Progenitor cell of endocrine pancreas (in vitro differentiated cells): ENCODE measurements at places on chromosomes 1 and 21.

DNA sequence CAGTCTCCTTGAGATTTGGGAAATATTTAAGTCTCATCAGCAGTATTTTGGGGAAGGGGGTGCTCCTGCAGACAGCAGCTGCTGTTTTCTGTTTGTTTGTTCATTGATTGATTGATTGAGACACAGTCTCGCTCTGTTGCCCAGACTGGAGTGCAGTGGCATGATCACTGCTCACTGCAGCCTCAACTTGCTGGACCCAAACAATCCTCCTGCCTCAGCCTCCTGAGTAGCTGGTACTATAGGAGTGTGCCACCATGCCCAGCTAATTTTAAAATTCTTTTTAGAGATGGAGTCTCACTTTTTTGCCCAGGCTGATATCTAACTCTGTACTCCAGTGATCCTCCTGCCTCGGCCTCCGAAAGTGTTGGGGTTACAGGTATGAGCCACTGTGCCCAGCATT lies 18.2 kb downstream of the UCK2 start:
- no peaks in the 10 kb centered on the region for H3K27me3 ChIP-seq
- no peak for DNase-seq
- H3K4me3 ChIP-seq = no peak overlapping the region
- peaks cover 2% of the 10 kb centered on the region for H3K36me3 ChIP-seq
- H3K27ac ChIP-seq = no peak overlapping the region

- H3K4me3 ChIP-seq = no peak overlapping the region
- no peaks in the 10 kb centered on the region for H3K36me3 ChIP-seq
- DNase-seq = no peak
- H3K27me3 ChIP-seq = peaks cover 27% of the 10 kb centered on the region
- no peak overlapping the region for H3K27ac ChIP-seq
Observed at GRCh38 chr21:45549626-45550463, 7.6 kb upstream of the SLC19A1 start.

DNA sequence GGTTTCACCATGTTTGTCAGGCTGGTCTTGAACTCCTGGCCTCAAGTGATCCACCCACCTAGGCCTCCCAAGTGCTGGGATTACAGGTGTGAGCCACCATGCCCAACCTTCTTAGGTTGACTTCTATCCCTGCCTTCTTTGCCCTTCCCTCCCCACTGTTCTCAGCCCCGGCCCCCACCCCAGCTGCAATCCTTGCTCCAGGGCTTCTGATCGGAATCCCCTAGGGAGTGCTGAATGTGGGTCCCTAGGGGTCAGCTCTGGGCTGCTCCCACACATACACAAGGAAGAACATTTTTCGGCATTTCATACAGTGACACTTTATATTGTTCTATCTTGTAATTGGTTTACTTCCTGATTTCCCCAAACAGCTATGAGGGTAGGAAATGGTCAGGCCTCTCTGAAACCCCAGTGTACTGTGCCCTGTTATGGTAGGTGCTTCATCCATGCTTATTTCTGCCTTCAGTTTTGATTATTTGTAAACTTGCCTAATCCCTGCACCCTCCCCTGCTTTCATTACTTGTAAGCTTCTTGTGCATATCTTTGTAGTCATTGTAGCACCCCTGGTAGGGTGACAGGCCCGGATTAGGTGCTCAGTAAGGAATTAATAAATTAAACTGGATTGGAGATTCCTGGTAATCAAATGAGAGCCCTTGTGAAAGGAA lies 5.8 kb upstream of the SRP9 start:
- peaks cover 40% of the 10 kb centered on the region for H3K4me1 ChIP-seq
- no peaks in the 10 kb centered on the region for H3K36me3 ChIP-seq
- H3K27me3 ChIP-seq = no peaks in the 10 kb centered on the region
- H3K4me3 ChIP-seq = no peak overlapping the region
- no peak for DNase-seq

DNA sequence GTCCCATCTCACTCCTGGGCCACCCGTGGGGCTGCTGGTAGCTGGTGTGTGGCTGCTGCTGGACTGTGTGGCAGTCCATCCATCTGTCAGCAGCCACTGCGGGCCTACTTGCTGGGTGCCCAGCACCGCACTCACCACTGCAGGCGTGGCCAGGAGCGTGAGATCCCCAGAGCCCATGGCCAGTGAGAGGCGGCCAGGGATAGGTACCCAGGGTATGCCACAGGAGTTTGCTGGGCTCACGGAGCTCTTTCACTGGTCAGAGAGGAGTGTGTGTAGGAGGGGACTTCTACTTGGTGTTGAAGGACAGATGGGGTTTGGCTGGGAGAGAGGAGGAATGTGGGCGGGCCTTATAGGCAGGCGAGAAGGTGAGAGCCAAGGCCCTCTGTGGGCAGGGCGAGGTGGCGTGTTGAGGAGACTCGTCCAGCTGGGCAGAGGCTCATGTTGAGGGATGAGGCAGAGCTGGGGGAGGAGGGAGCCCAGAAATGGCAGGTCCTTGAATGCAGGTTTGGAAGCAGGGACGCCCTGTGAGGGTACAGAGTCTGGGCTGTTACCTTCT lies 15.0 kb downstream of the QSOX1 start:
- H3K4me3 ChIP-seq = no peak overlapping the region
- no peak for DNase-seq
- H3K27ac ChIP-seq = no peak overlapping the region
- H3K4me1 ChIP-seq = peaks cover 39% of the 10 kb centered on the region
- peaks cover 24% of the 10 kb centered on the region for H3K36me3 ChIP-seq

- H3K4me1 ChIP-seq = peaks cover 15% of the 10 kb centered on the region
- no peaks in the 10 kb centered on the region for H3K36me3 ChIP-seq
- H3K4me3 ChIP-seq = no peak overlapping the region
- peaks cover 30% of the 10 kb centered on the region for H3K27me3 ChIP-seq
Observed at GRCh38 chr1:7536891-7537591, 234.1 kb upstream of the VAMP3 start.

- no peaks in the 10 kb centered on the region for H3K36me3 ChIP-seq
- no peak overlapping the region for H3K4me3 ChIP-seq
- H3K27me3 ChIP-seq = no peaks in the 10 kb centered on the region
Observed at GRCh38 chr1:16053781-16054502, 10.4 kb downstream of the CLCNKB start.

DNA sequence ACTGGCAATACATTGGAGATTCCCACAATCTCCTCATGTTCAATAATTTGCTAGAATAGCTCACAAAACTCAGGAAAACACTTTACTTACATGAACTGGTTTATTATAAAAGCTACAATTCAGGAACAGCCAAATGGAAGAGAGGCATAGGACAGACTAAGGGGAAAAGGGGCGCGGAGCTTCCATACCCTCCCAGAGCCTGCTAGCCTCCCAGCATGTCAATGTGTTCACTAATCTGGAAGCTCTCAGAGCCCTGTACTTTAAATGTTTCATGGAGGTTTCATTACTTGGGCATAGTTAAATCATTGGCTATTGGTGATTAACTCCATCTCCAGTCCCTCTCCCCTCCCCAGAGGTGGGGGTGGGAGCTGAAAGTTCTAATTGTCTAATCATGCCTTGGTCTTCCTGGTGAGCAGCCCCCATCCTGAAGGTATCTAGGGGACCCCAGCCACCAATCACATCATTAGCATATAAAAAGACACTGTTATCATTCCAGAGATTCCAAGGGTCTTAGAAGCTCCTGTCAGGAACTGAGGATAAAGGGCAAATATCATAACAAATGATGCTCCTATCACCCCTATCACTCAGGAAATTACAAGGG lies 10.9 kb upstream of the DMRTB1 start:
- H3K4me3 ChIP-seq = no peak overlapping the region
- no peaks in the 10 kb centered on the region for H3K36me3 ChIP-seq
- no peak for DNase-seq
- peaks cover 20% of the 10 kb centered on the region for H3K27me3 ChIP-seq
- peaks cover 2% of the 10 kb centered on the region for H3K4me1 ChIP-seq
- no peak overlapping the region for H3K27ac ChIP-seq

- H3K27ac ChIP-seq = no peak overlapping the region
- no peak overlapping the region for H3K4me3 ChIP-seq
- H3K27me3 ChIP-seq = peaks cover 44% of the 10 kb centered on the region
Observed at GRCh38 chr1:212674872-212675271, 24.8 kb downstream of the BATF3 start.

DNA sequence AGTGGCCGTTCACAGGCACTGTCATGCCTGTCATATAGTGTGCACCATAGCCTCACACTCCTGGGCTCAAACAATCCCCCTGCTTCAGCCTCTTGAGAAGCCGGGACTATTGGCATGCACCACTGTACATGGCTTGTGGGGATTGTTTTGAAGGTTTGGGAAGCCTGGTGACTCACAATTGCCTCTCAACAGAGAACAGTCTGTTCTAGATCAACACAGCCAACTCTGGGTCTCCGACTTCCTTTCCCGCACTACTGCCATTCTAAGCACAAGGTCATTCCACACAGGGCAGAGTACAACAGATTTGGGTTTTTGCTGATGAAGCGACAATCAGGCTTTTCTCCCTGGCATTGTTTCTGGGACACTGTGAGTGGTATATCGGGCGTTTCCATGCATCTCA lies 15.5 kb upstream of the AHCTF1 start:
- H3K27ac ChIP-seq = no peak overlapping the region
- DNase-seq = no peak
- H3K4me1 ChIP-seq = no peaks in the 10 kb centered on the region
- H3K36me3 ChIP-seq = peaks cover 6% of the 10 kb centered on the region

DNA sequence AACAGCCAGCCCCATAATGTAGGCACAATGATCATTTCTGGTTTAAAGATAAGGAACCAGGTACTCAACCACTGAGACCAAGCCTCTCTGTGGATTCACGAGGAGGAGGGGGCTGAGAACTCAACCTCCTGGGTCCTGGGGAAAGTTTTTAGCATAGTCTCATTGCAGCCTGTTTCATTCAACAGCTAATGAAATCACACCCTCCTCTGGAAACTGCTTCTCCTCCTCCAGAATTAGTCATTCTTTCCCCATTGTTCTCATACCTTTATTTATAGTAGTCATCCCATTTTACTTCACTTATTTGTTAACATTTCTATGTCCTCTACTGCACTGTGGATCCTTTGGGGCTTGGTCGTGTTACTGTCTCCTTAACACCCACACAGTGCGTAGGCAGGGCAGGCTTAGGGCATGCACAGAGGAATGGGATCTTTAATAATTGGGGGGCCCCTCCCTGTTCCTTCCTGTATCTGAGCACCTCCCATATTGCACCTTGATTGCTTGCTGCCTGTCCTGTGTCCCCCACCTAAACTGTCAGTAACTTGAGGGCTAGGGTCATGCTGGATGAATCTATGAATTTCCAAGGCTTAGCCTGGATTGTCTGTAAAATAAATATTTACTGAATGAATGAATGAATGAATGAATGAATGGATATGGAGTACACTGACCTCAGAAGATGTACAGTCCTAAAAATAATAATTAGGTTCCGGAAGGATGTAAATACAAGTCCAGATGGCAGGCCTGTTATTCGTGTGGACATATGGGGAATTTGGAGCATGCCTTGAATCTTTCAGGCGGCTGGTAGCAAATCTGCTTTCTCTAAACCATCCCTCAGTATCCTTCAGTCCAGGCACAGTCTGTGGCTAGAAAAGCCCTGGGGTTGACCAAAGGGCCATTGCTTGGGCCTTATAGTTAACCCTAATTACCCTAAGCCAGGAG lies 153.8 kb upstream of the HMGB4 start:
- no peaks in the 10 kb centered on the region for H3K4me1 ChIP-seq
- H3K27ac ChIP-seq = no peak overlapping the region
- H3K27me3 ChIP-seq = peaks cover 16% of the 10 kb centered on the region
- no peak overlapping the region for H3K4me3 ChIP-seq

GRCh38 chr1:240968864-240969263 lies 356.9 kb upstream of the GREM2 start:
- no peaks in the 10 kb centered on the region for H3K4me1 ChIP-seq
- H3K4me3 ChIP-seq = no peak overlapping the region
- no peak overlapping the region for H3K27ac ChIP-seq
- no peaks in the 10 kb centered on the region for H3K36me3 ChIP-seq
- no peak for DNase-seq

DNA sequence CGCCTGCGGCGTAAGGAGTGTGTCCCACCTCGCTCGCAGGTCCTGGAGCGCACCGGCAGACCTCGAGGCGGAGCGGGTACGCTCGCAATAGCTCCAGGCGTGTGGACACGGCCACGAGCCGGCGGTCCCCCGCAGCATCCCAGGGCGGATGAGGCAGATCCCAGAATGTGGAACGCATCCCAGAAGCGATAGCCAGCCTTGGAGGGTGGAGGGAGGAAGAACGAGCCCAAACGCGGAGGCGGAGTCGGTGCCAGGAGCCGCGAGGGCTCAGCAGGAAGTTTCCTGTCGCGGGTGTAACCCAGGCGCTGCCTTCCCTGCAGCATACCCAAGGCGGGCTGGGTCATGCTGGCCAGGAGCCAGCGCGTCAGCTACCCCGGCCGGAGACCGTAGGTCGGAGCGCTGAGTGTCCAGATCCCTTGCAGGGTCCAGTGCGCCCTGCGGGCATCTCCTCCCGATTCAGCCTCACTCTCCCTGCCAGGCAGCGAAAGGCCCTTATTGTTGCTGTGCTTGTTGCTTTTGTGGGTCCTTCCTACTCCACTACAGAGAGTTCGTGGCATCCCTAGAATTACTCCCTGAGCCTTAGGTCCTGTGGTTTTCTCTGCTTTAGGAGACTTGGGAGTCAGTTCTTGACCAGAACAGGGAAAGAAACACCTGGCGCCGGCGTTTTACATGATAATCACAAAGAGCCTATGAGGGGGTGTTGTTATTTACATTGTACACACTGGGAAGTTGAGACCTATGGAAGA lies 27.7 kb downstream of the STYXL2 start:
- H3K36me3 ChIP-seq = no peaks in the 10 kb centered on the region
- peak; percentile 23 for DNase-seq
- H3K27ac ChIP-seq = peak overlapping the region; percentile 39
- H3K4me3 ChIP-seq = peak overlapping the region; percentile 77
- H3K4me1 ChIP-seq = peaks cover 2% of the 10 kb centered on the region

- DNase-seq = peak; percentile 46
- H3K4me3 ChIP-seq = peak overlapping the region; percentile 91
- H3K27me3 ChIP-seq = no peaks in the 10 kb centered on the region
- peaks cover 4% of the 10 kb centered on the region for H3K4me1 ChIP-seq
- peak overlapping the region; percentile 13 for H3K27ac ChIP-seq
Observed at GRCh38 chr1:228101994-228102790, 933 bp downstream of the C1orf35 start.

DNA sequence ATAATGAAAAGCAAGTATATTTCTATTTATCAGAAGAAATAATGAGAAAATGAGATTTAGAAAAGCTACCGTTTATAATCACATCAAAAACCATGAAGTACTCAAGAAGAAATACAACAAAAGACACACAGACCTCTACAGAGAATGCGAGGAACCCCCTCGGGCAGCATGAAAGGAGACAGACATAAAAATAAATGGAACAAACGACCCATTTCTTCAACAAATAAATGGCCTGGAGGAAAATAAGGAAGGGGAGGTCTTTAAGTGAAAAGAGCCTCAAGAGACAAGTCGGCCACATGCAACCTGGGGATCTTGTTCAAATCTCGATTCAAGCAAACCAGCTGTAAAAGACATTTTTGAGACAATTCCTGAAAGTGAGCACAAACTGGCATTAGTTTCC lies 6.0 kb downstream of the CFAP74 start:
- peaks cover 10% of the 10 kb centered on the region for H3K27me3 ChIP-seq
- no peaks in the 10 kb centered on the region for H3K36me3 ChIP-seq
- no peak for DNase-seq
- H3K4me1 ChIP-seq = peaks cover 3% of the 10 kb centered on the region
